Activated T-helper 17 cell treated with anti-CD3 and anti-CD28 coated beads, Interleukin-2, amount 50 U/mL, for 72 hours (primary cell): ENCODE measurements at places on chromosomes 5 and 9. TPM values are rescaled to one million over a fixed set of nuclear protein-coding genes. Genes with fewer than 3 reads are reported as not detected.

NRARP gene
- 0.86 TPM for total RNA-seq

NR2F1-AS1 gene
- total RNA-seq: not detected

CDKN2B-AS1 gene
- total RNA-seq: 0.64 TPM

OR1Q1 gene
- total RNA-seq: not detected

PCDHGB3 gene
- 0.21 TPM for total RNA-seq

GMCL2 gene
- not detected for total RNA-seq

SLC34A1 gene
- total RNA-seq: 0.56 TPM

PDZD2 gene
- 0.53 TPM for total RNA-seq

FUT7 gene
- 12.1 TPM for total RNA-seq

FOXD4L6 gene
- not detected for total RNA-seq

IRX2 gene
- not detected for total RNA-seq

MZB1 gene
- 55.2 TPM for total RNA-seq

CDH12 gene
- not detected for total RNA-seq

IFNK gene
- total RNA-seq: not detected

DMRT3 gene
- not detected for total RNA-seq

CCDC192 gene
- not detected for total RNA-seq

HAPLN1 gene
- not detected for total RNA-seq

PPP3R2 gene
- not detected for total RNA-seq

AP3B1 gene
- total RNA-seq: 48.3 TPM

RUSC2 gene
- 1.3 TPM for total RNA-seq

ENTPD8 gene
- not detected for total RNA-seq

NME5 gene
- not detected for total RNA-seq

OLFM1 gene
- total RNA-seq: not detected

IFNA13 gene
- total RNA-seq: not detected

COL23A1 gene
- 0.16 TPM for total RNA-seq

ZNF189 gene
- 19.6 TPM for total RNA-seq

PCDHGB2 gene
- 0.17 TPM for total RNA-seq

S100Z gene
- total RNA-seq: 5.2 TPM

PCDHGB4 gene
- total RNA-seq: 0.08 TPM

TAF1L gene
- total RNA-seq: 0.06 TPM

TEK gene
- total RNA-seq: not detected

CBY3 gene
- not detected for total RNA-seq

FCN1 gene
- not detected for total RNA-seq

ZNF618 gene
- total RNA-seq: not detected

CATSPER3 gene
- 0.50 TPM for total RNA-seq

PHF24 gene
- total RNA-seq: not detected

INSL6 gene
- not detected for total RNA-seq

TTC1 gene
- total RNA-seq: 46.9 TPM

PCDHA7 gene
- total RNA-seq: not detected

TMEM215 gene
- not detected for total RNA-seq

UBAP2 gene
- 57.0 TPM for total RNA-seq

LEAP2 gene
- total RNA-seq: 1.8 TPM

ADAMTS2 gene
- total RNA-seq: not detected

RANBP3L gene
- total RNA-seq: not detected

PALM2AKAP2 gene
- total RNA-seq: 3.5 TPM

TAS2R1 gene
- not detected for total RNA-seq

PCDHA10 gene
- not detected for total RNA-seq

SLC6A7 gene
- total RNA-seq: not detected

ARID3C gene
- total RNA-seq: 0.42 TPM

MOB3B gene
- 0.17 TPM for total RNA-seq

ORM2 gene
- total RNA-seq: not detected

PRRX2 gene
- total RNA-seq: 0.32 TPM

ARHGEF28 gene
- 0.16 TPM for total RNA-seq

SURF1 gene
- 13.9 TPM for total RNA-seq

SARDH gene
- 2.7 TPM for total RNA-seq

CACFD1 gene
- total RNA-seq: 3.0 TPM

GARIN3 gene
- 0.85 TPM for total RNA-seq

SPATA31A3 gene
- total RNA-seq: not detected
